ENCODE measurements at places on chromosomes 3 and 15.

DNA sequence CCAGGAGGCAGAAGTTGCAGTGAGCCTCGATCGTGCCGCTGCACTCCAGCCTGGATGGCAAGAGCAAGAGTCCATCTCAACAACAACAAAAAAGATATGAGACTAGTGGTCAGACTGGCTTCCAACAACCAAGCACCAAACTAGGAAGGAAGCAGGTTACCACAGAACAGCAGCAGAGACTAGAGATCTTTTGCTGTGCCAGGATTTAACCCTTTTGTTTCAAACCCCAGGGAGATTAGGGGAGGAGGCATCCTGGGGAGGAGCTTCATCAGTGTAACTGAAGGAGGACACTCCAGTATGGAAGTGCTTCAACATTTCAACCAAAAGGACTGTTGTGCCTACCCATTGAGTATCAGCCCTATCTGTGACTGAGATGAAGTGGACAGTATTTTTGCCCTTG, 240.3 kb downstream of the ZIC1 start:
- no peak for DNase-seq

- DNase-seq = peak; percentile 21
These were observed 58.8 kb downstream of the KAT2B start for GRCh38 chr3:20099060-20099459.

DNA sequence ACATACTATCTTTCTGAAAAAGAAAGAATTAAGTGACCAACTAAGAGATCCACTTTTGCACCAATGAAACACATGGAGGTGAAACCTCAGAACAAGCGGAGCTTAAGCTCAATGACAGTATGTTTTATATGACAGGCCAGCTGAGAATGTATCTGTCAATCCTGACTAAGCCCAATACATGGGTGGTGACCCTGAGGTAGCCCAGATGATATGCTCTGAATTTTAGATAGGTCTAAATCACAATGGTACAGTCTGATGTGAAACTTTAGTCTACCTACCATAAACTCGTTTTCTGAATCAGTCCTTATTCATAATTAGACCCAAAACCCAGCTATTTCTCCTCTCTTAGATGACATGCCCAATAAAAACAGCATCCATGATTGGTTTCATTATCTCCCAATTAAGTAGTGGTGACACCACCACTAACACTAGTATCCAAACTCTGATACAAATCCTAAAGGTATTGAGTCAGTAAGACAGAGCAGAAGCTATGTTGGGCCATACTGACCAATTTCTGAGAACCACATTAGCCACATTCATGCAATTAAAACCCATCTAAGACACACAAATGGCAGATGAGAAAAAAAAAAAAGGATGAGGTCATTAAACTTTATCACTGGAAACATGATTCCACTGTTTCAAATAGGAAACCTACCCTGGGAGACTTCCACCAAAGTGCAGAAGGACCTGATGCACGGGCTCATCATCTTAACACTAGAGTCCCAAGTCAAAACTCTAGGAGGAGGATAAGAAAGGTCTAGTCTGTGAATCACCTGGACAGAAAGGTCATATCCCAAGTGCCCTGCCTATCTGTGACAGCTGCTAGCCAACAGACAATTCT, 20.6 kb downstream of the CMTM6 start:
- DNase-seq = no peak

GRCh38 chr3:148079370-148079769, 618.3 kb upstream of the AGTR1 start:
- DNase-seq = peak; percentile 42

DNA sequence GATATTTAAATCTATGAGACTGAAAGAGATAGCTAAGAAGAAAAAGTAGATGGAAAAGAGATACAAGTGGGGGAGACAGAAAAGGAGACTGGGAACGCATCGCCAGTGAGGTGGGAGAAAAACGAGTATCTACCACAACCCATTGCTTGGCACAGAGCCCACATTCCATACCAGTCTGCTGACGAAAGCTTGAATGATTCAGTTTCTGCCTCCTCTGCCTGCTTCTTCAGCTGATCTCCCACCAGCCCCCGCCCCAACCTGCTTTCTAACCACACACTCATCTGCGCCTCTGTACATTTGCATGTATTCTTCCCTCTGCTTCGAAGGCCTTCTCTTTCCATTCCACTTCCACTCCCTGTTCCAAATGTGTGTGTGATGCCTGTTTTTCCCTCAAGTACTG, 188.1 kb downstream of the USP13 start:
- DNase-seq = peak; percentile 8

GRCh38 chr15:38072348-38073177, 138.1 kb downstream of the TMCO5A start:
- DNase-seq = peak; percentile 87

- no peak for DNase-seq
These were observed 246.5 kb downstream of the LRRN1 start for GRCh38 chr3:4045756-4046155.

DNA sequence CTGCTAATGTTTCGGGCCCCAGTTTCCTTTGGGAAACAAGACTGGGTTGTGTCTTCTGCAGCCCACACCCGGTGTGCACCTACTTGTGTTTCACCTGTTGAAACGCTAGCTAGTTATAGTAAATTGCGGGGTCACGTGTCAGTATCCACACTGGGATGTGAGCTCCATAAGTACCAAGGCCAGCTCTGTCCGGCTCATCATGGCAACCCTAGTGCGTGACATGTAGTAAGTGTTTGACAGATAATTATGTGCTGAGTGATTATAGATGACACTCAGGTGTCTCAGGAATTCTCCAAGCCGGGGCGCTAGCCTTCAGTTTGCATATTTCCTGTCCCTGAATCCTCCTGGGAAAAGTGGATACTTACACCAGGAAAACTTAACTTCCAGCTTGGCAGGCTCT, 12.8 kb downstream of the APOD start:
- no peak for DNase-seq

GRCh38 chr3:27425896-27426565, 56.8 kb upstream of the NEK10 start:
- DNase-seq = peak; percentile 14

GRCh38 chr3:194488055-194488742, 1.4 kb upstream of the ATP13A3 start:
- DNase-seq = peak; percentile 12

- no peak for DNase-seq
These were observed 577.7 kb downstream of the FOXP1 start for GRCh38 chr3:71005702-71006321.

GRCh38 chr3:113678773-113679172, 17.7 kb downstream of the USF3 start:
- DNase-seq = no peak

DNA sequence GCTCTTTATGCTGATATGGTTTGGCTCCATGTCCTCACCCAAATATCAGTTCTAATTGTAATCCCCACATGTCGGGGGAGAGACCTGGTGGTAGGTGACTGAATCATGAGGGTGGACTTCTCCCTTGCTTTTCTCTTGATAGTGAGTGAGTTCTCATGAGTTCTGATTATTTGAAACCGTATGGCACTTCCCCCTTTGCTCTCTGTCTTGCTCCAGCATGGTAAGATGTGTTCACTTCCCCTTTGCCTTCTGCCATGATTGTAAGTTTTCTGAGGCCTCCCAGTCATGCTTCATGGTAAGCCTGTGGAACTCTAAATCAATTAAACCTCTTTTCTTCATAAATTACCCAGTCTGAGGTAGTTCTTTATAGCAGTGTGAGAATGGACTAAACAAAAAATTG, 107.6 kb downstream of the IMPG2 start:
- DNase-seq = no peak

Data from fibroblast of gingiva (primary cell).